ENCODE measurements at places on chromosomes 1 and 21. TPM values are rescaled to one million over a fixed set of nuclear protein-coding genes. Genes with fewer than 3 reads are reported as not detected.

The OSCP1 gene
- 15.3 TPM for total RNA-seq

The PRKAA2 gene
- 6.4 TPM for total RNA-seq

The CFAP298 gene
- total RNA-seq, result 41.1 TPM

DNA sequence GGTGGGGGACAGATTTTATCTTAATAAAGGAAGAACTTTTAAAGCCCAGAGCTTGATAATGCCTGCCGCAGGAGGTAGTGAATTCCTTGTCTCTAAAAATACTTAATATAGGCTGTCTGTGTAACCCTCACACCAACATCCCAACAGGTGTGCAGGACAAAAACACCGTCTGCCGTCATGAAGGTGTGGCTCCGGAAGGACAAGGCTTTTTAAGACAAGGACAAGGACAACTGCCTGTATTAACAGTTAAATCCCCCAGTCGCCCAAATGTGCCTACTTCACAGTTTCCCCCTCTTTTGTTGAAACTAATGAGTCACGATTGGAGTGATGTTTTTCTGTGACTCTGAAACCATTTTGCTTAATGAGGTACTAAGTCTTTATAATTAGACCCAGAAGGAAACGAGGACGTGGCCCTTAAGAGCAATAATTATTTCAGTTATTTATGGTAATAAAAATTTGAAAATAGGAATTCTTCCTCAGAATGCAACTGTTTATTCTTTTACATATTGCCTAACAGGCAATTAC lies 27.3 kb upstream of the SPATA6 start:
- DNase-seq, result no peak

DNA sequence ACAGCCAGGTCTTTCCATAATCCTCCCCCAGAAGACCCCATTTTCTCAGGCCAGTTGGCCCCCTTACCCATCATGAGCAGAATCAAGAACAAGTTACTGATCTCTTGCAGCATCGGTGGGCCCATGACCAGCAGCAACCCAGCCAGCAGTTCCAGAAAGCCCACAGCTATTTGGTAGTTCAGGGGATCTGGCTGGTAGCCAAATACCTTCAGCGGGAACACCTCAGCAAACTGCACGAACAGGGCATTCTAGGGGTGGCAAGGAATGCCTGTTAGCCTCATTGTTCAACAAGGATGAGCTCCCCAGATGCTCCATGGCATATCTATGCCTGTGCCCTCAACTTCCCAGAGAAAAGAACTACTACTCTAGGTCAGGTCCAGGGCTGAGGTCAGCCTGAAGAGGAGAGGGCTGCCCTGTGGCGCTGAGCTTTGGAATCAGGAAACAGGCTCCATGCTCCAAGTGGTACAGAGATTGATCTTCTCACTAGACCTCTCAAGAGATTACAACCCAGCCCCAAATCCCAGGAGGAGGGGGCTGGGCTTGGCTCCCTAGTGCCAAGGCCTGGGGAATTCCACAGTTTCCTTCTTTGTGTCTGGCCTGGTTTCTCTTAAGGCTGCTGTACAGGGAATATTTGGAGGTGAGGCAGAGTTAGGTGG lies 1.3 kb downstream of the TMEM35B start:
- DNase-seq, result no peak

The TMEM240 gene
- 3.1 TPM for total RNA-seq

DNA sequence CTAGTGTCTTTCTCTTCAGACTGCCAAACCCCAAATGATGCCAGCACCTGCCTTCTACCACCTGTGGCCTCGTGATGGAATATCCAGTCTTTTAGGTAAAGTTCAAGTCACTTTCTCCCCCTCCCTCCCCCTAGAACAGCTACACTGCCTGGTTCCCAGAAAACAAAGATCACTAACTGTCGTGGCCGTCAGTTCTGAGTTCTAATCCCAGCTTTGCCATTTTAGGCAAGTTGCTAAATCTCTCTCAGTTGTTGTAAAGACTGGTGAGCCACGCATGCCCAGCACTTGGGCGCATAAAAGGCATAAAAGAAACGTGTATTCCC lies 648 bp upstream of the TRAPPC3 start:
- no peak for DNase-seq

GRCh38 chr1:40789661-40790430 lies 6.3 kb downstream of the KCNQ4 start:
- DNase-seq, result no peak

The TUT4 gene
- 69.4 TPM for total RNA-seq

GRCh38 chr1:231265379-231265778 lies 24.4 kb downstream of the GNPAT start:
- DNase-seq, result no peak

GRCh38 chr1:157773493-157774350 lies 3.2 kb downstream of the FCRL2 start:
- no peak for DNase-seq

- no peak for DNase-seq
These were observed 7.7 kb downstream of the SLFNL1 start for GRCh38 chr1:41013796-41014195.

DNA sequence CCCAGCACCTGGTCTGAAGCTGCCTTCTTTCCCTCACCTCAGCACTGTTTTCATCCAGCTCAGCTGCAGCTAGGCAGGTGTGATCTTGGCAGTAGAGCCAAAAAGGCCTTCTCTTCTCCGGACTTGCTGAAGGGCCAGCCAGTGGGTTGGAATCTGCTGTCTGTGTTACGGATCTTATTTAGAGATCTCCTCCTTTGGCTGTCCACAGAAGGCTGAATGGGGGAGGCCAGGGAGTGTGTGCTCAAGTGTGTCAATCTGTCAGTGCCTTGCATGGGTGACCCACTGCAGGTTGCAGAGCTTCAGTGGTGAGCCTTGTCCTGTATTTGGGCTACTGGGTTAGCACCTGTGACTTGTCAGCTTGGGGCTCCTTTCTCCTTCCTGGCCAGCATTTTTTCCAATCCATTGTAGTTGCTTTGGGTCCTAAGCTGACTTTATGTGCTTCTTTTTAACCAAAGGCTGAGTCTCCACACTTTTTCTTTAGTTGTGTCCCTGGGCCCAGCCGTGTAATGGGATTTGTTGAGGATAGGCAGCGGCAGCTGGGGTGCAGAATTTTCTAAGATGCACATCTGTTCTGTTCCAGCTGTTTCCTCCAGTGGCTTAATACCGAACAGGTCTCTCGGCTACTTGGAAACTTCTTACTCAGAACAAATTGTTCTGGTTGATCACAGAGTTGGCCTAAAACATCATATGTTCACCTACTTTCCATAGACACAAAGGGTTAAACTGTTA lies 126.8 kb downstream of the PEX14 start:
- no peak for DNase-seq

- no peak for DNase-seq
These were observed 132.0 kb upstream of the ZBTB40 start for GRCh38 chr1:22319608-22320007.

- no peak for DNase-seq
These were observed 94.0 kb downstream of the LRRC7 start for GRCh38 chr1:69661686-69662085.

DNA sequence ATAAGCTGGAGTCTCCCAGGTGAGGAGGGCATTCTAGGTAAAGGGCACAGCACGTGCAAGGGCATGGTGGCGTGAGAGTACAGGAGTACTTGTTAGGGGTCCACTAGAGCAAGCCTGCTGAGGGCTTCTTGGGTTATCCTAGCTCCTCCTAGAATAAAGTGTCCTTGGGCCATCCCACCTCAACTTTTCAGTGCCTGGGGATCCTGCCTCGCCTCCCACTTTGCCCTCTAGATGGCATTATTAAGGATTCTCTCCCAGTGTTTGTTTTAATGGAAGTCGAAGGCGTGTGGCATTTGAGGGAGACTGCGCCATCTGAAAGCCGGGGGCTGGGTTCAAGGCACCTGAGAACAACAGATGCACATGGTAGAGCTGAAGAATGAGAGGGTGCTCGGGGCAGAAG lies 74.5 kb upstream of the SELENON start:
- no peak for DNase-seq
